Activated naive CD4-positive, alpha-beta T cell treated with anti-CD3 and anti-CD28 coated beads, Interleukin-2, amount 10 ng/mL, durations not matched to agents 5 hours and 36 hours (primary cell): ENCODE measurements at places on chromosomes 1 and 21. TPM values are rescaled to one million over a fixed set of nuclear protein-coding genes. Genes with fewer than 3 reads are reported as not detected.

Gene ZBTB8B
- total RNA-seq: not detected

Gene GPR153
- total RNA-seq: 1.2 TPM

Gene HES3
- total RNA-seq: not detected

Gene TESK2
- 4.0 TPM for total RNA-seq

Gene LEMD1
- total RNA-seq: not detected

Gene TCEA3
- total RNA-seq: 62.2 TPM

Gene CNR2
- total RNA-seq: 0.29 TPM

Gene KIF2C
- total RNA-seq: 75.3 TPM
